ENCODE measurements at places on chromosomes 3 and 15.
A peak's percentile ranks its signal among the peaks of the same experiment; 100 is the strongest.

DNA sequence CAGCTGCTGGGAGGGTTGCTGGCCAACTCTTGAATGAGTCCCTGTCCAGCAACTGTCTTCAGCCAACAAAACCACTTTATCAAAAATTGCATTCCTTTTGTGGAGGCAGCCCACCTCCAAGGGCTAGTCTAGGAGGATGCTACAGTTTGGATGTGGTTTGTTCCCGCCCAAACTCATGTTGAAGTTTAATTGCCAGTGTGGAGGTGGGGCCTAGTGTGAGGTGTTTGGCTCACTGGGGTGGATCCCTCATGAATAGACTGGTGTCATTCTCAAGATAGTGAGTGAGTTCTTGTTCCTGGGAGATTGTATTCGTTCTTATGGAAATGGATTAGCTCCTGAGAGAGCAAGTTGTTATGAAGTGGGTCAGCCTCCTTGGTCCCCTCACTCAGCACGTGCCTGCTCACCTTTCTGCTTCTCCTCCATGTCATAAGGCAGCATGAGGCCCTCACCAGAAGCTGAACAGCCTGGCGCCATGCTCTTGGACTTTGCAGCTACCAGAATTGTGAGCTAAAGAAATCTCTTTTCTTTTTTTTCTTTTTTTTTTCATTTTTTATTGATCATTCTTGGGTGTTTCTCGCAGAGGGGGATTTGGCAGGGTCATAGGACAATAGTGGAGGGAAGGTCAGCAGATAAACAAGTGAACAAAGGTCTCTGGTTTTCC lies 4.2 kb upstream of the RFC4 start:
- no peak for DNase-seq

GRCh38 chr15:63374686-63375520 lies 6.7 kb downstream of the CA12 start:
- peak; percentile 55 for DNase-seq

DNA sequence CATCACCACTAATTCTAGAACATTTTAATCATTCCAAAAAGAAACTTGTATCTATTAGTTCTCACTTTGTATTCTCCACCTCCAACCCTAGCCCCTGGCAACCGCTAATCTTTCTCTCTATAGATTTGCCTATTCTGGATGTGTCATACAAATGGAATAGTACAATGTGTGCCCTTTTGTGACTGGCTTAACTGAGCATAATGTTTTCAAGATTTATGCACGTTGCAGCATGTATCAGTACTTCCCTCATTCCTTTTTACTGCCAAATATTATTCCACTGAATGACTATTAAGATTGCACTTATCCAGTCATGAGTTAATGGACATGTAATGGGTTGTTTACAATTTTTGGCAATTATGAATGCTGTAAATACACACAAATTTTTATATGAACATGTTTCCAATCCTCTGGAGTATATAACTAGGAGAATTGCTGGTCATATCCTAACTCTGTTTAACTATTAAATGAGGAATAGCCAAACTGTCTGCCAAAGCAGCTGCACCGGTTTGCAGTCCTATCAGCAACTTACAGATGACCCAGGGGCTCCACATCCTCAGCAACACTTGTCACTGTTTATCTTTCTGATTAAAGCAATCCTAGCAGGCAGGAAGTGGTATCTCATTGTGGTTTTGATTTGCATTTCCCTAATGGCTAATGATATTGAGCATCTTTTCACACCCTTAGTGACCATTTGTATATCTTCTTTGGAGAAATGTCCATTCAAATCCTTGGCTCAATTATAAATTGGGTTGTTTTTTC lies 42.9 kb downstream of the DCUN1D1 start:
- no peak for DNase-seq

GRCh38 chr3:165440380-165440779 lies 244.2 kb upstream of the SLITRK3 start:
- no peak for DNase-seq

DNA sequence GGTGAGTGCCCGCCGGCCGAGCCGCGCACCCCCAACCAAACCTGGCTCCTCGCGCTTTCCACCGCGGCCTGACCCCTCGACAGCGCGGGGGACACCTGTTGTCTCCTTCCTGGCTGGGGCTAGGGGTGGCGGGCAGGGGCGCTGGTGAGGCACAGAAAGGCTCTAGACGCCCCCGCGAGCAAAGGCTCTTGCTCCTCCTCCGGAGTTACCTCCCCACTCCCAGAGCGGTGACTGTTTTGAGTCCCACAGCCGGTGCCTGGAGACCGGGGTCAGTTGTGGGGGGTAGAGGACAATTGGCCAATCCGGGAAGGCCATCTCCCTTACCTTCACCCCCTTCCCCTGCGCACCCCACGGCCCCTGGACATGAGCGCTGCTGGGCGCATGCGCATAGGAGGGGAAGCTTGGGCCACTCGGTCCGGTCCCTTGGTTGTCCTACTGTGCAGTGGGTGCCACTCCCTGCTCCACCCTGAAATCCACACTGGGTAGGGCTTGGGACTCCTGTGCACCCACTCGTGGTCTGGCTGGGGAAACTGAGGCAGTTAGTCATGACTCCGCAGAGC lies 554 bp downstream of the CHST13 start:
- DNase-seq = peak; percentile 8

DNA sequence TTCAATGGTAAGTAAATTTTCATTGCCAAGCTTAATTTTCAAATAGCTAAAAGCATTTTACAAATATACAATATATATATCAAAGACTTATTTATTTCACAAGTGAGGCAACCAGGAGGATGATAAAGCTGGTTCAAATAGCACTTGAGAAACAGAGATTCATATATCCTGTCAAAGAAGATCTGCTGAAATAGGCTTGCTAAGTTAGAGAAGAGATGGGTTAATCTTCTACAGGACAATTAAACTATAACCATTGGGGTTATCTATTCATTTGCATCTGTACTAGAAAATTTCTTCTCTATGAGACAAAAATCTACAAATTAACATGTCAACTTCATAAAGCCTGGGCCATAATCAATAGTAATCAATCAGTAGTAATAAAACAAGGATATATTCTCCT lies 637.7 kb upstream of the UBE2E2 start:
- no peak for DNase-seq

- DNase-seq = no peak
These were observed 234.9 kb upstream of the LMCD1 start for GRCh38 chr3:8266730-8267131.

DNA sequence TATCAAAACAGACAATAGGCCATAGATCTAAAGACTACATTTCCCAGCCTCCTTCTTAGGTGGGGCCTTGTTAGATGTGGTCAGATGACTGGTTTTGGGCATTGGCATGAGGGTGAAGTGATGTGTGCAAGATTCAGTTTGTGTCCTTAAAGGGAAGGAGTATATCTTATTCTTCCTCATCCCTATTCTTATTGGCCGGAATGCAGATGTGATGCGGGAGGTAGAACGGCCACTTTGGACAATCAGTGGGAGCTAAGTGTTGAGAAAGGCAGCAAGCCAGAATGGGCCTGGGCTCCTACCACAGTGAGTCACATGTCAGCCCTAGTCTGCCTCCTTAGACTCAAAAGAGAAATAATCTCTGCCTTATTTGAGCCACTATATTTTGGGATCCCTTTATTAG lies 89.8 kb upstream of the MEX3B start:
- no peak for DNase-seq

DNA sequence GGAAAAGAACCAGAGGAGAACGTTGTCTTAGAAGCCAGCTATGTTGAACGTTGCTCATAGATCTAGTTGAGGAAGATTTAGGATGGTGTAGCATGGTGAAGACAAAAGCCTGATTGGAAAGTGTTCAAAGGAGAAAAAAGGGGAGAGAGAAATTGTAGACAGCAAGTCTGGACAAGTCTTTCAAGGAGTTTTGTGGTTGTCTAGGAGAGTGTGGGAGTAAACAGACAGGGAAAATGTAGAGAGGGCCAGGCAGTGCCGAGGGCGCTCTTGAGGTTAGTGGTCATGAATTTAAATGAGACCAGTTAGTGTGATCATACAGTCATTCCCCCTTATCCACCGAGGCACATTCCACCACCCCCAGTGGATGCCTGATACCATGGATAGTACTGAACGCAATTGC lies 167.5 kb upstream of the IL12A start:
- no peak for DNase-seq

- DNase-seq = no peak
These were observed 309.3 kb upstream of the TGFBR2 start for GRCh38 chr3:30297112-30297511.

GRCh38 chr15:29424118-29424517 lies 154.5 kb upstream of the NSMCE3 start:
- no peak for DNase-seq

DNA sequence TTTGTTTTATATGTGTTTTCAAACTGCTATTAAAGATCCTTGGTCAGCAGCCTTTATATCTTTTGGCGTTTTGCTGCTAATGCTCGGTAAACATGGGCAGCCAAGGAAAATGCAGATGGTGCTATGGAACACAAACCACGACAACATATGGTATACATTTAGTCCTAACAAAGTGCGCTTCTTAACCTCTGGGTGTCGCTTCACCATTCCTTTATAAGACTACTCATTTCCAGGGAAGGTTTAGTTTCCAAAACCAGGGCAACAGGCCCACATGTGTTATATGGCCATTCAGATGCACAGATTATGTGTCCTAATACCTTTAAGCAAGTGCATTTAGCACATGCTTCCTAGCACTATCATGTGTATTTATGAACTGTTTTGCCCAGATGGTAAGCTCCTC lies 14.7 kb downstream of the SHOX2 start:
- DNase-seq = no peak

- no peak for DNase-seq
These were observed 651 bp downstream of the PLSCR2 start for GRCh38 chr3:146468671-146469149.

DNA sequence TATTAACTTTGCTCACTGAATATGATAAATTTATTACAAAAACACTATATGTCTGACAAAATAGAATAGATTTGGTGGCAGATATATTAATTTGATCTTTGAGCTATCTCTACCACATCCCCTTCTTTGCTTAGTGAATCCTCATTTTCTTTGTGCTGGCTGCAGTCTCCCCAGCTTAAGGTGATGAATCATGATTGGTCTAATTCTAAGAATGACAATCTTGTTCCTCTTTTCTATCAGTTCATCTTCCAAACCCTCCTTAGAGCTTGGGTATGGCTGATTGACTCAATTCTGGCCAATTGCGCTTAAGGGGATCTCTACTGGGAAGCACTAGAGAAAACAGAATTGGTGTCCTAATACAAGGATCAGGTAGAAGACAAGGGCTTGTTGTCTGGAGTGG lies 309.6 kb upstream of the GOLIM4 start:
- DNase-seq = no peak

GRCh38 chr15:24269166-24269571 lies 406.4 kb upstream of the NPAP1 start:
- no peak for DNase-seq

GRCh38 chr15:41334293-41335120 lies 1.8 kb downstream of the NUSAP1 start:
- peak; percentile 9 for DNase-seq

- DNase-seq = no peak
These were observed 46.1 kb downstream of the USP50 start for GRCh38 chr15:50500352-50500751.

DNA sequence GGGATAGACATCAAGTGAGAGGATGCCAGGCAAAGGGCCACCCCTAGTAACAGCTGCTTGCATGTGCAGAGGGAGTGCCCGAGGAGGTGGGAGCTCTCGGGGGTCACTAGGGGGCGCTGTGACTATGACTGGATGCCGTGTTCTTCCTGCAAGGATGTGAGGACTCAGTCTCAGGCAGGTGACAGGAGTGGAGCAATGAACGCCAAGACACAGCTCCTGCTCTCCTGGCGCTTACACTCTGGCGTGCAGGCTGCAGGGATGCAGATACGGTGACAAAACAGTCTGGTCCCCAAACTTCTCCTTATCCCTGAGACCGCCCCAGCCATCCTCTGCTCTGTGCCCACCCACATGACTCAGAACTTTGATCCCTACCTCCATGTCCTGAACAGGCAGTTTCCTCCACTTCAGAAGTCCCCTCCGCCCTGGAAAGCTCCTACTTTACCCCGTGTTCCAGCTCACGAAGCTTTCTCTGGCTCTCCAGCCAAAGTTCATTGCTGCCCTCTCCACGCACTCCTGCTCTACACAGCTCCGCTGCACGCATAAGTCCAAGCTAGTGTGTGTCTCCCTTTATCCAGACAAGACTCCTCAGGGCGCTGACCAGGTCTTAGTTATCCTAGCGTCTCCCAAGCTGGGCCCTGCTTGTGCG lies 14.7 kb downstream of the RHOV start:
- peak; percentile 90 for DNase-seq

GRCh38 chr3:149450281-149450680 lies 24.2 kb upstream of the TM4SF4 start:
- no peak for DNase-seq

GRCh38 chr15:82146576-82146975 lies 100.8 kb upstream of the MEX3B start:
- DNase-seq = no peak

DNA sequence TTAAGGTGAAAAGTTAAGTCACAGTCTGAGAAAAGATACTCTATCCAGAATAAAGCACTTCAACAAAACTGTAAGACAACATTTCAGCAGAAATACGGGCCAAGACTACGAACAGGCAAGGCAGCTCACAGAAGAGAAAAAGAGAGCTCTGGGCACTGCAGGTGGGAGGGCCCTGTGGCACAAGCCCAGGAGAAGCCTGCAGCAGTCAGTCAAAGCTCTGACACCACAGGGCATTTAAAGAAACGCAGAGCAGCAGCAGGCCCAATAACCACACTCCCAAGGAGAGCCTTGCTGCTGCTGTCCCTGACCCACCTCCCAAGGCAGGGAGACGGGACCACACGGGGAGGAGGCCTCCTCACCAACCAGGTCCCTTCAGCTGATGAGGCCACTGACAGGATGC lies 19.2 kb downstream of the CHSY1 start:
- DNase-seq = no peak

- DNase-seq = no peak
These were observed 690.7 kb downstream of the TUSC7 start for GRCh38 chr3:117400303-117400702.

DNA sequence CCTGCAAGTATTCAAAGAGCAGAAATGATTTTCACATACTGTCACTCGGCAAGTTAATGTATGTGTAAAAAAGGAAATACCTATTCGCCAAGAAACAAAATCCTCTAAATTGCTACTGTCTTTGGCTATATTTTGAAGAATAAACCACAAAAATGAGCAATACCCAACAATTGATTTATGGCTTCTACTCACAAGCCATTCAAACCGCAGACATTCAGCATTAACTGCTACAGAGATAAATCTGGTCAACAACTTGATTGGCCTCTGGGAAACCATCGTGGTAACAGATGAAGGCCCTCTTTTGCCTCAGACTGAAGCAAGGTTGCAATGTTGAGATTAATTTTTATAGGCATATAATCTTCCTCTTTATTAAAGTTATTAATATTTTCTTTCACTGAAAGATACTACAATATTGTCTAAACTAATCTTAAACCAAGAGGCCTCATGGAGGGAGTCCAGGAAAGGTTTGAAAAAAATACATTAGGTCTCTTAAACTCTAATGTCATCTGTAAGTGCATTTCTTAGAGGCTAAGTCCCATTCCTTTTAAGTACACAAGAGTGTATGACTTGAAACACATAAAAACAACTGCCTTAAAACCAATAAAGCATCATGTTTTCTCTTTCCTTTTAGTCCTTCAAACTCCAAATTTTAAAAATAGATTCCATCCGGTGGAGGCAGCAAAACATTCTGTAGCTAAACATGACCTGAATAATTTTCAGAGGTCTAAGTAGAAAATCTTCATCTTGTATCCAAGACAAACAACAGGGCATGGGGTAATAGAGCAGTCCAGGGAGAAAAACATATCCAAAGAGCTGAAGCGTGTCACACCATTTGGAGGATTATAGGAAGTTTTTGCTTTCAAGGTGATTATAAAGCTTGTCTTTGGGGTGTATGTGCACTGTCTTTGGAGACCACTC lies 162.4 kb upstream of the TGFBR2 start:
- no peak for DNase-seq
